ENCODE measurements at places on chromosomes 7 and 10. TPM values are rescaled to one million over a fixed set of nuclear protein-coding genes. Genes with fewer than 3 reads are reported as not detected.

Gene LIPJ
- polyA plus RNA-seq, result 0.03 TPM

Gene CYP2W1
- not detected for polyA plus RNA-seq

DNA sequence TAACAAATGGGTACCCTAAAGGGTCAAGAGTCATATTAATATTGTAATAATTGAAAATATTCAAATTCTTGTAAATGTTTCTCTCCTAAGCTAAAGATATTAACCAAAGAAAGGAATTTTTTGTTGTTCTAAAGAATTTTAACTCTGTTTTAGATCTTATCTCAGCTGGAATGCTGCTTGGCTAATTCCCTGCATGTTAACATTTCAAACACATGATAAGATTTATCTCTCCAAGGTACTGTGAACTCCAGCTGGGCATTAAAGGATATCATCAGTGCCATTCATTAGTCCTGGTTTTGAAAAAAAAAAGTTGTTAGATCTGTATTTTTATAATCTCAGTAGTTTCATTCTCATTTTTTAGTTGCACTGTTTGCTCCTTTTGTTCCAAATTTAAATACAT is 76.9 kb downstream of the MAPK8 start:
- no peak for DNase-seq

GRCh38 chr7:102009628-102010027 is 192.2 kb downstream of the CUX1 start:
- DNase-seq, result no peak
